ENCODE measurements at places on chromosomes 16 and 17.
A peak's percentile ranks its signal among the peaks of the same experiment; 100 is the strongest.

GRCh38 chr17:75976175-75976848 is 2.7 kb downstream of the ACOX1 start:
- DNase-seq = no peak

DNA sequence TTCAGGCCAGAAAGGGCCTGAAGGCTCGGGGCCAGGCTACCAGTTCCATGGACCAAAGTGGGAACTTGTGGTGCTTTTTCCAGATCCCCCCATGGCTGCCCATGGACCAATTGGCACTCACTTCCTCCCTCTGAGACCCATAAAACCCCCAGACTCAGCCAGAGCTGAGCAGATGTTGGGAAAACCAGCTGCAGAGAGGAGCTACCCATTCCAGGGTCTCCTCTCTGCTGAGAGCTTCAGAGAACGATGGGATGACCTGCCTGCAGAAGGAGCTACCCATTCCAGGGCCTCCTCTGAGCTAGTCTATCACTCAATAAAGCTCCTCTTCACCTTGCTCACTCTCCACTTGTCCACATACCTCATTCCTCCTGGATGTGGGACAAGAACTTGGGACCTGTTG is 52.2 kb upstream of the MED9 start:
- DNase-seq = no peak

DNA sequence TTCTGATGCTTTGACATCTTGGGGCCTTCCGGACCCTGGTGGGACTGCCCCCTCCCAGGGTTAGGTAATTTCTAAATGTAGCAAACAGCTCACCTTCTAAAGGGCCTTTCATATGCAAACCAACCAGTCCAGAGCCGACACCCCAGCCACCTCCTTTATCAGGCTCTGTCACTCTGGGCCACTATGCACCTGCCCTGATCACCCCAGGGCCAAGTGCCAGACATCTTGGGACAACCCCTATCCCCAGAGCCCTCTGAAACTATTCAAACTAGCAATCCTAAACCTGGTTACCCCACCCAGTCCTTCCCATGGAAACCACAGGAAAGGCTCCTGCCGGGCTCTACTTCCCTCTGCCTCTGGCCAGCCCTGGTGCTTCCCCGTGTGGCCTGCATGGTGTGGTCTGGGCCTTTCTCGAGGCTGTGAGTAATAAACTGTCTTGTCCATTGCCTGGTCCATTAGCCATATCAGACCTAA is 91.2 kb upstream of the TNRC6C start:
- DNase-seq = peak; percentile 75

DNA sequence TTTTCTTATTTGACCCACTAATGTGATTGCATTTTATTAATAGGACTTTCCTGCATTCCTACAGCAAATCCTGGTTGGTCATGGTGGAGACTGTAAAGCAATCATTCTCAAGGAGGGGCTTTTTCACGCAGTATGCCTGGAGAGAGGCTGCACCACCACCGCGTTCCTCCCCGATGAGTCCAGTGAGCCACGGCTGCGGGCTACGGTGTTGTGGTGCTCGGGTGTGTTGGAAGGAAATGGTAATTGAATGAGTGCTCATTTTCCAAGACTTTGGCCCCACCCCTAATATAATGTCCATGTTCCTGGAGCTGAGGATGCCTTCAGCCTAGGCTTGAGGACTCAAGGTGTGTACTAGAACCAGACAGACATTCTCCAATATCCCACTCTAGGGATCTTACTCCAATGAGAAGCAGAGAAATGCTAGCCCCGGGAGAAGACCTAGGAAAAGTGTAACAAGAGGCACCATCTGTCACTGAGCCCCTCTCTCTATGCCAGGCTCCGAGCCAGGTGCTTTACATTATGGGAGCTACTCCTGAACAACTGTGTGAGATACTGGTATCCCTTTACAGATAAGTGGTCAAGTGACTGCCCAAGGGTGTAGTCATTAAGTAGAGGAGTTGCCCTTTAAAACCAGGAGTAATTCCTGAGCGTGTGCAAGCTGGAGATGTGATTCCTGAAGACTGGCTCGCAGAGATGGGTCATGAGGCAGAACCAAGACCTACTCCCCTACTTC is 39.4 kb downstream of the HEATR6 start:
- DNase-seq = no peak

- no peak for DNase-seq
These were observed 732 bp downstream of the TNRC6A start for GRCh38 chr16:24729951-24730815.

DNA sequence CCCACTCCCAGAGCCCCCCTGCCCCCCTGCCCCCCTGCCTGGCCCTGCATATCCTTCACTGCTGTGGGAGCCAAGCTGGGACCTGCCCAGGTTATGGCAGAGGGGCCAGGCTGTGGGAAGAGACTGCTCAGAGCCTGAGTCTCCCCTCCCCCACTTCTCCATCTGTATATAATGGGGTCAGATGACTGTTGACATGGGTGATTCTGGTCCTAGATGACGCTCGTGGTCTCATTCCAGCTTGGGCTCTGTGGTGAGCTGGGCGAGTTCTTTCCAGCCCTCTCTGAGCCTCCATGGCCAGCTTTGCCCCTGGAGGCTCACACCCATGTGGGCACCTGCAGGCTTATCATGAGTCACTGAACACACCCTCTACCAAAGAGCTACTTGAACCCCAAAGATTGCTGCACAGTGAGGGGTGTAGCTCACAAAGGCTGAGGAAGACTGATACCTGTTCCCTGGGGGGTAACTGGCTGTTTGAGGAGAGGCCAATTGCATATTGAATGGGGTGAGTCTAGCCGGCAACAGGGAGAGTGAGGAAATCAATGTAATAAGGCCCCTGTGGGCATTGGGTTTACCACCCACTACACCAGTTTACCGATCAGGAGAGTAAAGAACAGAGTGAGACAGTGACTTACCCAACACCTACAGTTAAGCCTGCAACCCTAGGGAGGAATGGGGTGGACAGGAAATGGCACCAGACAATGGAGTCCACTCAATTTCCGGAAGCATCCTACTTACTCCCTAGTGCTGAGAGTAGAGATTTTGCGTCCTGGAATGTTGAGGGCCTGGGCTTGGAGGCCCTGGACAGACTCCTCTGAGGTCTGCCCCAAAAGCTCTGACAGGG is 4.2 kb upstream of the SREBF1 start:
- peak; percentile 51 for DNase-seq

DNA sequence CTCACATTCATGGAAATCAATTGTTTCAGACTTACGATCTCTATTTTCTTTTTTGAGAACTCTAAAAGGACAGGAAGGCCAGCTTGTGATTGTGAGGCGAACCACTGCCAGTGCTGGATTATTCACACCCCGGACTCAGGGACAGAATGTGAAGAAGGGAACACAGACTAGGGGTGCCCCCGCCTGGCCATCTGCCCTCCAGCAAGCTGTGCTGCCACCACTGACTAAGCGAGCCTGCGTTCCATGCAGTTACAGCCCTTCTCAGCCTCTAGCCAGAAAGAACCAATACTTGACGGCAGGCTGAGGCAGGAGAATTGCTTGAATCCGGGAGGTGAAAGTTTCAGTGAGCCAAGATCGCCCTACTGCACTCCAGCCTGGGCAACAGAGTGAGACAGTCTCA is 2.8 kb downstream of the HAGH start:
- no peak for DNase-seq

DNA sequence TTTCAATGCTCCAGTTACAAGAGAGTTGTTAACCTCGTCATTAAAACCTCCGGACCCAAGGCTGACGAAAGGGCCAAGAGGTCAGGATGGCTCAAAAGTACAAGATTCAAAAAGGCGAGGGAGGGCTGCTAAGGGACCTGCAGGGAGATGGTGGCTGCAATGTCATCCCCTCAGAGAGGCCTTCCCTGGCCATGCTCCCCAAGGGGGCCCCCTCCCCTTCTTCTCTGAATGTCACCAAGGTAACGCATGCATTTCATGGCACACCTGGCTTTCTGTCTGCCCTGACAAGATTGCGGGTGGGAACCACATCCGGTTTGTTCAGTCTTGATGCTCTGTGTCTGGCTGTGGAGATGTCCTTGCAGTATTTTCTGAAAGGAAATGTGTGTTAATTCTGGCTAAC is 89.9 kb downstream of the C16orf78 start:
- peak; percentile 63 for DNase-seq

DNA sequence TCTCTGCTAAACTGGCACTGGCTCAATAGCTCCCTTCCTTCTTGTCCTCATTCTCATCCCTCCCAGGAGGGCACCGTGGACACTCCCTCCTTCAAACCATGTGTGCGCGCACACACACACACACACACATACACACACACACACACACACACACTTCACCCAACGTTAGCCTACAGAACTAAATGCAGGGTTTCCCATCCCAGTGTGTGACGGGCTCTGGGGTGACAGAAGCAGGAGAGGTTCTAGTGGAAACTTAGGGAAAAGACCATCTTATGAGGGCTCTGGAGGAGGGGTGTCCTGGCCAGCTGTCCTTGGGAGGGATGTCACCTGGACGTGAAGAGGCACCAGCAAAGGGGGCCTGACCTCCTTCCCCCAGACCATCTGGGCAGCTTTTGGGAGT is 19.7 kb downstream of the OSBPL7 start:
- no peak for DNase-seq

DNA sequence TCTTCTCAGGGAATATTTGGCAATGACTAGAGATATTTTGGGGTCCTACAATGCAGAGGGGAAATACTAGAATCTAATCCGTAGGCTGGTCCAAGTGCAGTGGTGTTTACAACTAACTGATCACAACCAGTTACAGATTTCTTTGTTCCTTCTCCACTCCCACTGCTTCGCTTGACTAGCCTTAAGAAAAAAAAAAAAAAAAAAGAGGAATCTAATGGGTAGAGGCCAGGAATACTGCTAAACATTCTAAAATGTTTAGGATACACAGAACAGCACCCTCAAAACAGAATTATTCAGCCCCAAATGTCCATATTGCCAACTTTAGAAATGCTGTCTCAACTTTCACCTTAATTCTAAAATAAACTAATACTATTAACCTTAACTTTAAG is 49.0 kb upstream of the SKAP1 start:
- no peak for DNase-seq

GRCh38 chr17:47665655-47666054 is 15.9 kb downstream of the KPNB1 start:
- no peak for DNase-seq

DNA sequence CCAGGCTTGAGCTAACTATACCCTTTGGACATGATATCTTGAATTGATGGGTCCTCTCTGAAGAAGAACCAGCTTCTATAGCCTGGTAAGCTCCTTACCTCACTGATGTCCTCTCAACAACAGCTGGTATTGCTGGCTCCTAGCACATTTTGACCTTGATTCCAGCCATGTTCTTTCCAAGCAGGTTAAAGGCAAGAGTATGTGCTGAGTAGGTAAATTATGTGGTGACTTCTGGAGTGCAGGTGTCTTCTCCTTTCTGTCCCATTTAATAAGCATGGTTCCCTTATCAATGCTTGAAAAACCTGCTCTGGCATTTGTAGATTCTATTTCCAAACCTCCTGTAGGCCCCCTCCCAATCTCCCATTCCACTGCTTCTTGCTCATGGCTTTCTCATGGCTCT is 300.1 kb downstream of the UTP18 start:
- no peak for DNase-seq

DNA sequence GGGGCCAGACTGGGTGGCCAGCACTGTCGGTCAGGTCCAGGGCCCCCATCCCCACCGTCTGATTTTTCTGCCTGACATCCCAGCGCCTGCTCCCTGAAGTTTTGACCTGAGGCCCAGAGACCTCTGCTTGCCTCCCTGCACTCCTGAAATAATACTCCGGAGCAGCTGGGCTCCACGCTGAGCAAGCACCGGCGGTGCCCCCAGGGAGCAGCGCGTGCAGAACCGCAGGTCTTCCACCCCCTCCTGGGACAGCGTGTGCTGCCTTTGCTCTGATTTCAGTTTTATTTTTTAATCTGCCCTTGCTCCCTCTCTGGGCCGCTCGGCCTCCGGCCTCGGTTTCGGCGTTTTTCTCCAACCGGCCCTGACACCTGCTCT is 132.4 kb upstream of the GSE1 start:
- peak; percentile 46 for DNase-seq

- no peak for DNase-seq
These were observed 6.7 kb downstream of the TOM1L1 start for GRCh38 chr17:54907376-54907775.

DNA sequence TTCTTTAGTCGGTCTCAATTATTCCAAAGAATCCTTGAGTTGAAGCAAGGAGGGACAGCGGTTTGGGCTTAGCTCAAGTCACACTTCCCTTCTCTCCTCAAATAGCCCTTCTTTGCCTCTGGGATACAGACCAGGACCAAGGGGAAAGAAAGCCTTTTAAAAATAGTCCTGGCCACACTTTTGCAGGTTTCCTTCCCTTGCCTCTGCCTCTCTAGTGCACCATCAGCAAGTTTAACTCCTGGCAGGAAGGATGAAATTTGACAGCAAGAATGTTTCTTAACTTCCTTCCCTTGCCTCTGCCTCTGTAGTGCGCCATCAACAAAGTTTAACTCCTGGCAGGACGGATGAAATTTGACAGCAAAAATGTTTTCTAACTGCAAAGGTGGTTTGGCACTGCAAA is 7.2 kb upstream of the G6PC1 start:
- DNase-seq = no peak

DNA sequence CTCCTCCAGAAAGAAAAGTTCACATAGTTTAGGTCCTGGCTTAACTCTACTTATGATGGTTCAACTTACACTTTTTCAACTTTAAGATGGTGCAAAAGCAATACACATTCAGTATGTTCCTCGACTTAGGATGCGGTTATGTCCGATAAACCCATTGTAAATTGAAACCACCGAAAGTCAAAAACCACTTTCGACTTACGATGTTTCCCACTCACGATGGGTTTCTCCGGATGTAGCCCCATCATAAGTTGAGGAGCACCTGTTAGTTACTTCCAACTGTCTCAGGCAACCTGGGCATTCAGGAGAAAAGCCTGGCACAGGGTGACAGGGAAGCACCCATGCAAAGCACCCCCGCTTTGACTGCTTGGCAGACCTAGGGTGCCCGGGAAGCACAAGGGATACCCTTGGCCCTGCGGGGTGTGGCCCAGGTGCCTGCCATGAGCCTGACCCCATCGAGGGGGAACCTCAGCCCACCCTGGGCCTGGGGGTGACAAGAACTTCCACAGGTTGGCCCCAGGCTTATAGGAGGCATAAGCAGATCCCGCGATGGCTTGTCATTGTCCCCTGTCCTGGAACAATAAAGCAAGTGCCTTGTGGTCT is 14.0 kb downstream of the UNC119 start:
- no peak for DNase-seq

DNA sequence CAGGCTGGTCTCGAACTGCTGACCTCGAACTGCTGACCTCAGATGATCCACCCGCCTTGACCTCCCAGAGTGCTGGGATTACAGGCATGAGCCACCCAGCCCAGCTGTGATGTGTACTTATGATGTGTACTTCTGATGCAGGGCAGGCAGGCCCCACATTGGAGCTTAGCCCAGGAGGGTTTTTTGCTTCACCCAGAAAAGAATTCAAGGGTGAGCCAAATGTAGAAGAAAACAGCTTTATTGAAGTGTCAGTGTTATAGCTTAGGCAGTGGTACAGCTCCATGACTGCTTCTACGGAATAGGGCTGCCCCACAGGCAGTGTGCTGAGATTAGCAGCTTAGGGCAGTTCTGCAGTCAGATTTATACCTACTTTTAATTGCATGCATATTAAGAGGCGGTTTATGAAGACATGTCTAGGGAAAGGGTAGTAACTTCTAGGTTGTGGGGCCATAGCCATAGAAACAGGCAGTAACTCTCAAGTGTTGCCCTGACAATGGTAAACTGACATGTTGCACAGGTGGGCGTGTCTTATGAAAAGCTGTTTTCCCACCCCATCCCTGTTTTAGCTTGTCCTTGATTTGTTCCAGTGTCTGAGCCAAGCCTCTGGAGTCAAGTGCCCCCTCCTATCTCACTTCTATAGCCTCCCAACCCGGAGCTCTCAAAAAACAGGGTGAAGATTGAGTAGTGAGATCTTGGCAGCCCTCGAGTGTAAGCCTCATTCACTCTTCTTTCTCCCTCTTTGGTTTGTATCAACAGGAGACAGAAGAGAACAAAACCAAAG is 24.1 kb upstream of the POLR3E start:
- no peak for DNase-seq
